ENCODE measurements at places on chromosomes 1 and 21.

- DNase-seq: no peak
Observed at GRCh38 chr1:29166291-29166878, 15.3 kb downstream of the SRSF4 start.

DNA sequence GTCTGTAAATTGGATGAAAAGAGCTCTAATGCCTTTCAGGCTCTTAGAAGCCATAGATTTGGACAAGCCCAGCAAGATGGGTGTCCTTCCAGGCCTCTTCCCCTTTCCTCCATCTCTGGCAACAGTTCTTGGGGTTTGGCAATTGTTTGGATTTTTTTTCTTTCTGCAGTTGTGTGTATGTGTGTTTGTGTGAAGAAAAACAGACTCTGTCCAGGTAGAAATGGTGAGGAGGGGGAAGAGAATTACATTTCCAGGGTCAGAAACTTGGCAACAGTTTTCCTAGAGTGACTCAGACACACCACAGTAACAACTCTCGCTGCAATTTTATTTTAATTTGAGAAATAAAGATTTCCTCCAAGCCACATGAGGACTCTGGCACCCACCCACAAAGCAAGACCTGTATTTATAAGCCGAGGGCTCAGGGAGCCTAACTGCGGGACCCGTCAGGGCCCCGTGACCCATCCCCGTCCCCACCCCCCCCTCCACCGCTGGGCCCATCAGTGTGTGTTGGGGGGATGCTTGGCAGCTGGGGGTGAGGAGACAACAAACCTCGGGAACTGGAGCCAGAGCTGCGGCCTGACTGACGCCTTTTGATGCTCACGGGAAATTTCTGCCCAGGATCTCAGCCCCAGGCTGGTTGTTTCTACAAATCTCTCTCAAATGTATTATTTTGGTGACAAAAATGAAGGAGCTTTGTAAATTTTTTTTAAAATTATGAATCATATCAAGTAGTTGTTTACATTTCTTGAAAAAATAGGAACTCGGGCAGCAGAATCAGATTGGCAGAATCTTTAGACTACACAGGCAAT is 4.4 kb downstream of the TMEM200B start:
- DNase-seq: no peak

- DNase-seq: no peak
Observed at GRCh38 chr1:24315391-24315790, 3.8 kb upstream of the GRHL3 start.

GRCh38 chr1:224719716-224720115 is 103.6 kb downstream of the CNIH3 start:
- DNase-seq: no peak

DNA sequence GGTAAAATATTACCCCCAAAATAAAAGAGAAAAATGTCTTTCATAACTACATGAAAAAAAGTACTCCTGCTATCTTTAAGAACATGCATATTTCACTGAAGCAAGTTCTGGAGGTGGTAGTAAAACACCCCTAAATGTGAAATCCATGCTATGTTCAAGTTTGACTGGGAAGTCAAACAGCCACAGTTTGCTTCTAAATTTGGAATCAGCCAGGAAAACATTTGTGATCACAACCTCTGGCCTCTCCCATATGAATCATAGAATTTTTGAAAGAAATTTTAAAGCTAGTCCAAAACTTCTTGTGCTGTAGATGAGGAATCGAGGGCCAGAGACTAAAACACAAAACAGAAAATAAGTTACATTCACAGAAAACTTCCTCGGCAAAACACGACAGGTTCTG is 6.6 kb downstream of the SORT1 start:
- no peak for DNase-seq

- DNase-seq: no peak
Observed at GRCh38 chr1:20875198-20875973, 88.3 kb upstream of the HP1BP3 start.

DNA sequence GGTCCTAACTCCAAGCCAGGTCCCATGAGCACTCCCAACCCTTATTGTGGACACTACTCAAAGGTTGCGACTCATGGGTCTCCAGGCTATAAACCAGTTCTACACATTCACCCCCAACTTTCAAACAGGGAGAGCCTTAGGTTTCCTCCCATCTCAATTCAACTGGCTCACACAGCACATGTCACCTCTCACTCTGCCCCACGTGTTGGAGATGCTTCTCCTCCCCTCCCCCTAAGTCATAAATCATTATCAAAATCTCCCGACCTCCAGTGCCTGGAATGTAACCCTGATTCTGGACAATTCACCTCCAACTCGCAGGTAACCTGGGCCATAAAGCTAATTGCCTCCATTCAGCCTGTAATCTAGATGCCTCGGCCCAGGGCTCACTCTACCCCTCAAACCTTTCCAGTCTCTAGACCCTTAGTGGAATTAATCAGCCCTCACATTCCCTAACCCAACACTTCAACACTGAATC is 595 bp downstream of the AK2 start:
- peak; percentile 11 for DNase-seq

DNA sequence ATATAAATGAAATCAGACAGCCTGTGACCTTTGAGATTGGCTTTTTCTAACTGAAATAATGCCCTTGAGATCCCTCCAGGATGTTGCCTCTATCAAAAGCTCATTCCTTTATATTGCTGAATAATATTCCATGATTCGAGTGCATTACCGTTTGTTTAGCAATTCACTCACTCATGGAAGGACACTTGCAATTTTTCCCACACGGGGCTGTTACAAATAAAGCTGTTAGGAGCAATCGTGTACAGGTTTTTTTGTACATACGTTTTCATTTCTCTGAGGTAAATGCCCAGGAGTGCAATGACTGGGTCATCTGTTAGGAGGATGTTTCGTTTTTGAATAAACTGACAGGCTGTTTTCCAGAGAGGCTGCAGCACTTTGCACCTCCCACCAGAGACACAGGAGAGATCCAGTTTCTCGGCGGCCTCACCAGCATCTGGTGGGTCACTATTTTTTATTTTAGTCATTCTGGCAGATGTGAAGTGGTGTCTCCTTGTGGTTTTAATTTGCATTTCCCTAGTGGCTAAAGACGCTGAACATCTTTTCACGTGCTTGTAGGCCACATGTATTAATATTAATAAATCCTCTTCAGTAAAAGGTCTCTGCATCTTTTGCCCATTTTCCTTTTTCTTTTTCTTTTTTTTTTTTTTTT is 11.0 kb downstream of the PRDM15 start:
- no peak for DNase-seq

DNA sequence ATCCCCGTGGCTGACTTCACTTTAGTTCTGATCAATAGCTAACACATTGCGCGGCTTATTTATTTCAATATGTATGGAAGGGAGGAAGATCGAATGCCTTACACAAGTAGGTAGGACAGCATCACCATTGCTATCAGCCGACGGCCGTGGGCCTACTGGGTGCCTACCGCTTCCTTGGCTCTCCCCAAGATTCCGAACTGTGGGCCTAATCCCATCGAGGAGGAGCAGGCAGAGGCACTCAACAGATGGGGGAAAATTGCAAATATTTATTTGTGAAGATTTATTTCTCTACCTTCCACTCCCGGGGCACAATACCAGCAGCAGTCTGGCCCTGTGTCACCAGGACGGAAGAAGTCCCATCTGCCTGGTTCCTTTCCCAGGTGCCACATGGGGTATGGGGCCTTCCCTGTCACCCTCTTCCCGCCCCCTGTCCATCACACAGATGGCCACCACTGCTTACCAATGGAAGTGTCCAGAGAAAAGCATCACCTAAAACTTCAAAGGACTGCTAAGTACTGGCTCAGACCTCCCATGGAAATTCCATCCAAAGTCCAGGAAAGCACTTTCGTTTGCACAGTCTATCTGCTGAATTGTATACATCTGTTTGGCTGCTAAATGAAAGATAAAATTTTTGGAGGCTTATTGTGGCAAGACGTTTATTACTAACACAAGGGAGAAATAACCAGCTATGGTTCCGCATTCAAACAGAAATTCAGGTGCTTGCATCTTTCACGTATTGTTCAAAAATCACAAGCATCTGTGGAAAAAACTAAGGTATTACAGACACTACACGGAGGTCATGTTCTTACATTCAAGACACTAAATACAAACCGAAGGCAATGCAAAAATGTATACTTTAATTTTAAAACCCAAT is 11.8 kb downstream of the AGT start:
- DNase-seq: no peak

- peak; percentile 51 for DNase-seq
Observed at GRCh38 chr1:66364578-66365391, 169.2 kb upstream of the SGIP1 start.

DNA sequence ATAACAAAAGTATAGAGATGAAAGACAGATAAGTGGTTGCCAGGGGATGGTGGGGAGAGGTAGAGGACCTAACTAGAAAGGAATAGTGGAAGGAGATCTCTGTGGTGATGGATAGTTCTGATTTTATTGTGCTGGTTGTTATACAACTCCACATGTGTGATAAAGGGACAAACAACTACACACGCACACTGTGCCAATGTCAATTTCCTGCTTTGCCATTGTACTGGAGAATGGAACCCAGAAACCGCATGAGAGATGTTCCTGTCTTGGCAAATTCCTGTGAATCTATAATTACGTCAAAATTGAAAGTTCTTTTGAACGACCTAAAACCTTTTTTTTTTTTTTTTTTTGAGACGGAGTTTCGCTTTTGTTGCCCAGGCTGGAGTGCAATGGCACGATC is 11.0 kb downstream of the TNFRSF9 start:
- DNase-seq: no peak

DNA sequence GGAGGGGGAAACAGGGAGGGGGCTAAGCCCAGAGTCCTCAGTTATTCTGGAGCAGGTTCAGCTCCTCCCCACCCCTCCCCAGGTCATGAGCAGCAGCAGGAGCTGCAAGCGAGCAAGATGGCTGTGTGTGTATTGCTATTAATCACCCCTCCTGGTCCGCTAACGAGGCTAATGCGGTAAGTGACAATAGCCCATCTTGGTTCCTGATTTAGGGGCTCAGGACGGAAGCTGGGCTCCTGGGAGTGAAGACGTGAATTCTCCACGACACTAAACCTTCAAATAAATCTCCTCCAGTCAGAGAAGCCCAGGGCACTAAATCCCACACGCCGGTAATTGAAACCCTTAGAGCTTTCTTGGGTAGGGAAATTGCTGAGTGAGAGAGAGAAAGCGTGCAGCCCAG is 76.1 kb downstream of the TMEM53 start:
- no peak for DNase-seq

DNA sequence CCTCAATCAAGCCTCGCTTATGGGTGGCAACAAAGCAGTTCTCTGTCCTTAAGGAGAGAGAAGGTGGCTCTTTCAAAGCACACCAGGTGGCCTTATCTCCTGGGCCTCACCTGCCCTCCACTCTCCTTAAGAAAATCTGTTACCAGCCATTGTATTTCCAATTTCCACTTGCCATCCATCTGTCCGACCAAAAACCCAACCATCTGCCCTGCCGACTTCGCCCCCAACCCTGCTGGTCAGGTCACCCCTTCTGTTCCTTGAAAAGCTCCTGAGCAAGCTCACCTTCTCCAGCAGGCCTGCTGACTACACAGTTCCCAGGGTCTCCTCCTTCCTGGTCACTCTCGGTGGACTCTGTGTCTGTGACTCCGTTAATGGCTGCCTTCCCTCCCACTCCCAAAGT is 619 bp upstream of the IGFN1 start:
- DNase-seq: no peak

- no peak for DNase-seq
Observed at GRCh38 chr21:42143111-42143510, 72.0 kb downstream of the UMODL1 start.

DNA sequence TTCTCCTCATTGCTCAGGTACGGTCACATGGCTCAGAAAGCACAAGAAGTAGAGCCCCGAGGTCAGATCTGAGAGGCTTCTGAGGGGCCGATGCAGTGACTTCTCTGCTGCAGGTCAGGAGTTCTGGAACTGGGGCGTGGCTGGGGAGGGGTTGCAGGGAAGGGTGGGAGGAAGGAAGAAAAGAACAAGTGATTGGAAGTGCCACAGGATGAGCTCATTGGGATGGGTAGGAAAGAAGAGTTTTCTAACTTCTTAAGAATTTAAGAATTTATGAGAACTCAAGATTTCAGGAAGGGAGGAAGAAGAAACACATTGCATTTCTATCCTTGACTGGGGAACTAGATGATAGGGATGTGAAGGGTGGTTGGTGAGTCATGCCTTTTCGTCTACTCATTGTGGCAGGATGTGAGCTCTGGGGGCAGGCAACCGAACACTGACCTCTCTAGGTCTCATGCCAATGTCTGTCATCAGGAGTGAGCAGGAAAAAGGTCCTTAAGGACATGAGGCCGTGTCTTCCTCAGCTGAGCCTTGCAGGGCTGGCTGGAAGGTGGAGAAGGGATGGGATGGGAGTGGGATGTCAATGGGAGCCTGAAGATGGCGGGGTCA is 497 bp downstream of the FCRLB start:
- peak; percentile 63 for DNase-seq

DNA sequence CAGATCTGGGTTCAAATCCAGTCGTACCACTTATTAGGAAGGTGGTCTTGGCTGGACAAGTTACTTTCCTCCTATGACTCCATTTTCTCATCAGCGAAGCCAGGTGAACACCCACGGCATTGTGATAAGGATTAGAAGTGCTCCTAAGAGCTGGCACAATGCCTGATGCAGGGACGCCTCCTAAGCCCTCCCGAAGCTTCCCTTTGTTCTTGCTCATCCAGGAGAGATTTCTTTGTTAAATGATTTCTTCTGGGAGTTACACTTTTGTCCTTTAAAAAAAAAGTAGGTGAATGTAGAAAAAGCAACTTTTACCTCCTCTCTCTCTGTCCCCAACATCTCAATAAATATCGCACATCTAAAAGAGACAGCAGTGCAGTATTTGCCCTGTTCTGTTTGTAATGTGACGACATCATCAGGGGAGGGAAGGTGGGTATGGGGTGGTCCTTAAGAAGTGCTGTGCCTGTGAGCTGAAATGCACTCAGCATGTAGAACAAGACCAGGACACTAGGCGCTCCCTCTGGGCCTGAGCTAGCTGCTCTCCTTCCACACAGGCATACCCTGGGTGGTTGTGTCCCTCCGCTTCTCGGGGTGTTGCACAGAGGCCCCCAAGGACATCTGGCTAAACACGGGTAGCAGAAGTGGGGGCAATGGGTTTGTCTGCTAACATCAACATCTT is 43.9 kb downstream of the SUSD4 start:
- DNase-seq: no peak

DNA sequence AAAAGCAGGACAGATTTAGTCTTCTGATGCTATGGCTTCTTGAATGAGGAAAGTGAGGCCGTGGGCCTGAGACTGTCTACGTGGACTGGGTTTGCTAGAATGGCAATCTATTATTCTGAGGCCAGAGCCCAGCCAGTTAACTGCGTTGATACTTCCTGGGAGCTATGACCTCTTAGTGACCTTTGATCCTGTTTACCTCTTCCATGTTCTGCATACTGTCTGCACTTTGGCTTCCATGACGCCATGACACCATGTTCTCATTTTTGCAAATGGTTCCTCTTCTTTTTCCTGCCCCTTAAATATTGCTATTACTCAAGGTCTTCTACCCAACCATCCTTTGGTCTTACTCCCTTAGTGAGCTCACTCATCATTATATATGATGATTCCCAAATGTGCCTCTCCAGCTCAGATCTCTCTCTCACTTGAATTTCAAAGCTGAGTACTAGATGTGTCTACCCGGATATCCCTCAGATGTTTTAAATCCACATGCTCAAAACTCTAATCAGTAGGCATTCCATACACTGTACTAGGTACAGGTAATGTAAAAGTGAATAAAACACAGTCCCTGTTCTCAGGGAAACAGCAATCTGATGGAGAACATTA is 66.1 kb upstream of the ATP1A1 start:
- DNase-seq: no peak

- DNase-seq: peak; percentile 74
Observed at GRCh38 chr1:212484701-212485570, 52.2 kb downstream of the NENF start.

GRCh38 chr1:30265127-30266070 is 458.0 kb downstream of the MATN1 start:
- DNase-seq: no peak
